GM13976 (cell line): ENCODE measurements at places on chromosomes 7 and 10.

DNA sequence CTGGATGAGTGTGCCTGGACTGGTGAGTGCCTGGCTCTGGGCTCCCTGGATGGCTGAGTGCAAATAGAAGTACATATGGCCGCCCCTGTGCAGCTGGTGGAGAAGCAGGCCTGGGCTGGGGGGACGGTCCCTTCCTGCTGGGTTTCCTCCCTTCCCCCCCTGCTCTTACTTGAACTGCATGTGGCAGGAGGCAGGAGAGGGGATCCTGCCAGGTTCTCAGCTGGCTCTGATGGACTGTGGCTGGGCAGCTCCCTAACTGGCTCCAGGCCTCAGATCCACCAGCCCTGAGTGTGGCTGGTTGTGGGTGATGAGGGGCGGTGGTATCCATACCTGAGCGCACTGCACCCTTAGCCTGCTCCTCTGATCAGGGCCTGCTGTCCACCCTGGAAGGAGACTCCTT, 26.9 kb downstream of the ADCY1 start:
- DNase-seq, result peak; percentile 2

DNA sequence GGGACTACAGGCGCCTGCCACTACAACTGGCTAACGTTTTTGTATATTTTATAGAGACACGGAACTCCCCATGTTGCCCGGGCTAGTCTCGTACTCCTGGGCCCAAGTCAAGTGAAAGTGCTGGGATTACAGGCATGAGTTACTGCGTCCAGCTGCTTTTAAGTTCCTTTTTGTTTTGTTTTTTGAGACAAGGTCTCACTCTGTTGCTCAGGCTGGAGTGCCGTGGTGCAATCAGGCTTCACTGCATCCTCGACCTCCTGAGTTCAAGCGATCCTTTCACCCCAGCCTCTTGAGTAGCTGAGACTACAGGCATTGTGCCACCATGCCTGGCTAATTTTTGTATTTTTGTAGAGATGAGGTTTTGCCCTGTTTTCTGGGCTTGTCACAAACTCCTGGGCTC, 155.0 kb downstream of the GALNT17 start:
- no peak for DNase-seq

- no peak for DNase-seq
Measured at GRCh38 chr10:725302-725701, 35.8 kb upstream of the DIP2C start.

DNA sequence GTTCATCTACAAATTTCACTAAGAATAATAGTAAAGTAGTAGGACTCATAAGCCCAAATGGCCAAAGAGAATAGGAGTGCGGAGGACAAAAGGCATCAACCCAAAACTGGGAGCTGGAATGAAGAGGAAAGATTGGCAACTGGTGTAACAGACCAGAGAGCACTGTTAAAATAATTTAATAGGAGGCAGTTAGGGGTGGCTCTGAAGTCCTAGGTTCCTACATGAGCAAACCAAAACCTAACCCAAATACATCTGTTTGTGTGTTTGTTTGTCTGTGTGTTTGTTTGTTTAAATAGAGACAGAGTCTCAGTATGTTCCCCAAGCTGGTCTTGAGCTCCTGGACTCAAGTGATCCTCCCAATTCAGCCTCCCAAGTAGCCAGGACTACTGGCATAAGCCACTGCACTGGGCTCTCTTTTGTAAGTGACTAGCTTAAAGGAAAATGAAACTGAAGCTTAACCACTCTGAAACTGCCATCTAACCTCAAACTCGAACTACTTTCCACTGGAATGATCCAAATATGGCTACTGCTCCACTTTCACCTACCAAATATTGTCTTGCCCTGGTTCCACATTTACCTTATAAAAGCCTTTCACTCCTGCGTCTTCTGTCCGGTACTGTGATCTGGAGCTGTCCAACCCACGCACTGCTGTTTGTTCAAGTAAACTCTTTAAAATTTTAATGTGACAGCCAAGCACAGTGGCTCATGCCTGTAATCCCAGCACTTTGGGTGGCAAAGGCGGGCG, 94.9 kb downstream of the AKR1D1 start:
- peak; percentile 29 for DNase-seq

DNA sequence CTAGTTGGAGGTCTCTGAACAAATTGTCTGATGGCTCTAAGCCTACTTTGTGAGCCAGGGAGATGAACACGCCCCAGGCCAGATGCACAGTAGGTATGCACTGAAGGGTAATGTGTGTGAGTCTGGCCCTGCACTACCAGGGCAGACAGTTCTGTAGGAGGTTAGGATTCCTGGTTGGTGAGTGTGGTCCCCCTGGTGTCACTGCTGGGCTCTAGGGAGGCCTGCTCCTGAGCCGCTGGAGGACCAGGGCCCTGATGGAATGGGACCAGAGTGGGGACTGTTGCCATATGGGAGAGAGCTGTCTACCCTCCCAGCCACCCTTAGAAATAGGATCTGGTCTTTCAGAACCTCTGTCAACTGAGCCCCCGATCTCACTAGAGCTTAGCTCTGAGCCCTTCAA, 42.0 kb downstream of the CDH23 start:
- DNase-seq, result no peak

DNA sequence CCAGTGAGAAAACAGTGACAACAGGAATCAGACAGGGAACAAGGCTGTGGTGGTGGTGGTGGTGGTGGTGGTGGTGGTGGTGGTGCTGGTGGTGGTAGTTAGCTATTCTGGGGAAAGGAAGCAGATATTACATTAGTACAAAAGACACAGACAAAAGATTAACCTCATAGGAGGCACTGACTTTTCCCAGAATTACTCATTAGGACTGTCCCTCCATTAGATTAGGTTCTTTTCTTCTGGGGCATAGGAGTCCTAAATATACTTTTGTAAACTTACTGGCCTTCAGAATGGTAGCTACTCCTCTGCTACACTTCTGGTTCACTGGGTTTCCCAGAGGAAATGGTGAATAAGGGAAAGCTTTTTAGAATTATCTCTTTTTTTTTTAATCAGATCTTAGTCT, 156.6 kb upstream of the SEMA3D start:
- no peak for DNase-seq

DNA sequence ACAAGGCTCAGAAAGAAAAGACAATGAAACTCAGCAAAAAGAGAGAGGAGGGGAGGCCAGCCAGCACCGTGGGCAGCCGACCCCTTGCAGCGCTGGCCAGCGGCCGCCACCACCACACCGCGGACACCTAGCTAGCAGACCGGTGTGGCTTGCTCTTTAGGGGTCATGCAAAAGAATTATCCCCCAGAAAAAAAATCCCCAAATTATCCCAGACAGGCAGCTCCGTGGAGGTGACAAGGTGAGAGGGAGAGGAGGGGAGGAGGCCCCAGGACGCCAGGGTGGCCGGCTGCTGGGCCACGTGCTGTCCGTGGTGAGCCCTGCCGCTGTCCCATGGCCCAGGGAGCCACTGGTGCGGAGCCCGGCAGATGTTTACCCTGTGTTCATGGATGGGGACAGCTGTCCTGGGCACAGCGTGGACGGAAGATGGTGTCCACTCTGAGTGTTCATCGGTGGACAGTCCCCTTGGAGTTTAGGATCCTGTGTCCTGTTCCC, 16.5 kb downstream of the YKT6 start:
- no peak for DNase-seq

- no peak for DNase-seq
Measured at GRCh38 chr7:39810710-39811109, 139.3 kb upstream of the CDK13 start.

GRCh38 chr7:76173566-76174205, 28.0 kb upstream of the SRRM3 start:
- no peak for DNase-seq

- no peak for DNase-seq
Measured at GRCh38 chr7:22722536-22723180, 4.3 kb upstream of the IL6 start.

- DNase-seq, result no peak
Measured at GRCh38 chr10:77836299-77836820, 90.2 kb downstream of the DLG5 start.

- no peak for DNase-seq
Measured at GRCh38 chr10:14146025-14146424, 184.7 kb downstream of the FRMD4A start.

- DNase-seq, result no peak
Measured at GRCh38 chr10:10110844-10111490, 906.7 kb upstream of the CELF2 start.

DNA sequence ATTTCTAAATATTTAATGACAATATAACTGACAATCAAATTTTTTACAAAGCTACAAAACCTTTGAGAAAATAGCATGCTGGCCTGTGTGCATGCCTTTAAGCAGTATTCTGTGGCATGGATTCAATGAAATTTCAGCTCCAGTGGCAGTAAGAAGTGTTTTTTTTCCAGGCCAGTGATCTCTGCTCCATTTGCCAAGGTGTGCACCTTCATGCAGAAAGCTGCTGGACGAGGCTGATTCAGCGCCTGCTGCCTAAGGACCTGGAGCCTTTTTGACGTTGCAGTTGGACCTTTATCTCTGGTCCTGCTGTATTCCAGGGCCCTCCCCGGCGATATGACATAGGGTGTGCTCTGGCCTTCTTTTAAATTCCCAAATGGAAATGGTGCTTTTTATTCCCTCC, 26.6 kb downstream of the VWC2 start:
- DNase-seq, result no peak
